Breast epithelium (tissue), 4 donors: ENCODE measurements at places on chromosomes 3 and 15.

GRCh38 chr3:189809583-189809982 lies 178.4 kb downstream of the TP63 start:
- DNase-seq: no peak

GRCh38 chr15:53746101-53746500 lies 13.4 kb downstream of the WDR72 start:
- DNase-seq: no peak

- no peak for DNase-seq
Observed at GRCh38 chr3:151367448-151367847, 17.1 kb downstream of the P2RY12 start.

GRCh38 chr3:183262875-183263378 lies 9.9 kb downstream of the B3GNT5 start:
- no peak for DNase-seq

DNA sequence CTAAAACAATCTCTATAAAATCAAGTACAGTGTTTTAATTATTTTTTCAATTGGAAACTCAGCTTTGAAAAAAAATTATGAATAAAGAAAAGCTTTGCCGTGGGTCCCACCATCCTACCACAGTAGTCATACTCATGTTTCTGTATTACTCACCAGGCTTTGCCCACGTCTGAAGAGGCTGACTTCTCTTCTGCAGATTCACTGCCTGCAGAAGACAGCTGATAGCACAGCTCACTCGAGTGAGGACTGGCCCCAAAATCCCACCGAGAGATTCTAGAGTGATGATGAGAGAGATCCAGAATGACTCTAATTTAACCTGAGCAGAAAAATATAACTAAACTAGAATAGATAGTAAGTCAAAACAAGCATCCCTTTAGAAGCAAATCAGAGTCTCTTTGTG lies 11.9 kb downstream of the C2CD4B start:
- DNase-seq: no peak

- no peak for DNase-seq
Observed at GRCh38 chr3:45593708-45594601, 596 bp upstream of the LIMD1 start.
